Fibroblast of the conjunctiva (primary cell): ENCODE measurements at places on chromosomes 5 and 9.

- DNase-seq = no peak
These were observed 355.3 kb downstream of the PRELID2 start for GRCh38 chr5:145479857-145480256.

DNA sequence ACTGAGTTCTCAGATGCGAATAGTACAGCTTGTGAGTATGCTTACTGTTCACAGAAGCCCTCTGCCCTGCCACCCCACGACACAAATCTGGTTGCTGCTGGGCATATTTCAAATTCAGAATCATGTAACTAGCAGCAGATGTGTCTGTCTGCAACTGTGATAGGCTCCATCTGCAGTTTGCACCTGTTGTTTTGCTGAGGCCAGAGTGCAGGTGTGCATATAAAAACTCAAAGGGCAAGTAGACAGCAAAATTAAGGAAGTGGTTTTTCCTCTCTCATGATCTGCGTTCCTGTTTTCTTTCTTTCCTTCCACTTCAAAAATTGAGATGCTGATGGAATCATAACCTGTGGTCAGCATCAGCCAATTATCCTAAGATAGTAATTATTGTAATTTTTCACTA is 1000.5 kb downstream of the PTPRD start:
- DNase-seq = no peak

DNA sequence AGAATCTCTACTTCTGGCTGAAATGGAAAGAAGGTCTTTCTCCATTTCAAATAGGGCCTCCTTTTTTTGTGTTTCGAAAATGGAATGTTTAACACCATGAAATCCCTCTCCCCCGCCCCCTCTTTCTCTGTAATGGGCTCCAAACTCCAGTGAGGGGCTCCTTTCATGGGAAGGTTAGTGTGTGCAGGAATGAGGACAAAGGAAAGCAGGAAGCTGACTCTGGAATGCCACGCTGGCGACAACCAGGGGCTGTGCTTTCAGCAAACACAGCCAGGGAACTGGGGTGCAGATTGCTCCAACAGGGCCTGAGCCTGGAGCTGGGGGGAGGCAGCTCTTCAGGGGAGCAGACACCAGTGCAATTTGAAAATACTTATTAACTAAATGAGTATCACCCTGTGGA is 82.8 kb downstream of the CRB2 start:
- no peak for DNase-seq

DNA sequence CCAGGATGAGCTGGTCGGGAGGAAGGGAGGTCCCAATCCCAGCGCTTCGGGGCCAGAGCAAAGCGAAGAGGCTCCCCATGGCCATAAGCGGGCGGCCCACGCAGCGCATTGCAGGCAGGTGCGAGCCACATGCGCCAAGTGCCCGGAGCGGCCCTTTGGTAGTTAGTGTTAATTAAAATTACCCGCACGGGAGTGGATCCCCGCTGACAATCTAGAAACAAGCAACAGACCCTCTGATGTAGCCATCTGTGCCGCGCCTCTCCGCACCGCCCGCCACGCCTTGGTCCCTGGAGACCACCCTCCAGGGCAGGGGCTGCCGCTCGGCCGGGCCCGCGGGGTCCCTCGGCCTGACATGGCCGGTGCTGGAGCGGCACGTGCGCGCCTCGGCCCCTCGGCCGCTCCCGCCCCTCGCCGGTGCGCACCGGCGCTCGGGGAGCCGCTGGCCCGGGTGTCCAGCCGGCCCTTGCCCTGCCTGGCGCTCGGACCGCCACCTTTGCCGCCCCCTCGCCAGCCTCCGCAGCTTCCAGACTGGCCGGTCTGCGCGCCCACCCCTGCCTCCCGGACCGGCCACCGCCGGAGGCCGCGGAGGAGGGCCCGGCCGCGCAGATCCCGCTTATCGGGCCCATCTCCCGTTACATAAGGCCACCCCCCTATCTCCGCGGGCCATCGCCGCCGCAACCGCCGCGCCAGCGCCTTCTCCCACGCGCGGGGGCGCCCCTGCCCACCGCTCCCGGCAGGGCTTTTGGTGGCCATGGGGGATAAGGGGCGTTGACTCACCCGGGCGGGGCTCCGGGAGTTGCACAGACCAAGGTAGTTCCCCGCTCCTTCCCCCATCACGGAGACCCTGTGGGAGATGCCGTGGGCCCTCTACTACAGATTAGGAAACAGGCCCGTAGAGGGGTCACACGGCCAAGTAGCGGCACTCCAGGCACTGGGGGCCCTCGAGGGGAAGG is 1.9 kb upstream of the IL13 start:
- no peak for DNase-seq

GRCh38 chr9:137552022-137552768 is 516 bp downstream of the MRPL41 start:
- DNase-seq = no peak

GRCh38 chr5:36614657-36615308 is 8.4 kb downstream of the SLC1A3 start:
- DNase-seq = no peak

DNA sequence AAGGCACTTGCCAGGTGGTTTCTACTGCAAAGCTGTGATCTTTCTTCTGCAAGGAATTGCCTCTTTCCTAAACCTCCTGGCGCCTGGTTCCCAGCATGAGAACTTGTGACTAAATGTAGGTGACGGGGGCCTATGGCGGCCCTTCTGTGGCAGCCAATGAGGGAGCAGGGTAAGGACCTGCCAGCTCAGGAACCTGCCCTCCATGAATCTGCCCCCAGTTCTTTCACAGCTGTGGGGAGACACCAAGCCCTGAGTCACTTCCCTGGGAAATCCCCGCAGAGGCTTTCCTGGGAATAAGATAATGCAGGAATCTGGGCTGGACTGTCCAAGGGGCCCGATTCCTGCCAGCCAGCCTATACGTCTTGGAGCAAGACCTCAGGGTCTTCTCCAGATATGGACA is 56.7 kb upstream of the CTNNA1 start:
- no peak for DNase-seq
